ENCODE measurements at places on chromosomes 4 and X. TPM values are rescaled to one million over a fixed set of nuclear protein-coding genes. Genes with fewer than 3 reads are reported as not detected.
A peak's percentile ranks its signal among the peaks of the same experiment; 100 is the strongest.

GRCh38 chr4:7759635-7760034 lies 180.0 kb downstream of the AFAP1 start:
- DNase-seq: no peak
- H3K4me1 ChIP-seq: peaks cover 43% of the 10 kb centered on the region
- H3K36me3 ChIP-seq: peaks cover 5% of the 10 kb centered on the region
- H3K4me3 ChIP-seq: peak overlapping the region; percentile 75
- H3K27me3 ChIP-seq: no peaks in the 10 kb centered on the region

The CLTRN gene
- total RNA-seq: 0.17 TPM

DNA sequence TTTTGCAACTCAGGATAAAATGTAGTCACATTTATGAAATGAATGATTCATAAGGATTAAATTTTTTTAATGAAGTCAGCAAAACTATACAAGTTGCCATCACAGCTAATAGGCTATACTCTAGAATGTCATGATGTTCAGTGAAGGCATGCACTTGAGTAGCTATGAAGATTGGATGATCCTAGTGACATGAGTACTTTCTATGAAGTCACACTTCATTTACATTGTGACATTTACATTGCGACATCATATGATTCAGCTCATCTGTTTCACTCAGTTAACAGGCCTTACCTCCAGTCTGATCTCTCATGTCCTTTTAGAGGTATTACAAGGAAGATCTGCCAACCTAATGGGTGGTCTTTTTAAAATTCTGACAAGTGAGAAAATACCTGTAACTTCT lies 82.7 kb upstream of the FGF13 start:
- no peak for DNase-seq
- H3K27me3 ChIP-seq: no peaks in the 10 kb centered on the region
- no peak overlapping the region for H3K27ac ChIP-seq
- no peaks in the 10 kb centered on the region for H3K36me3 ChIP-seq

DNA sequence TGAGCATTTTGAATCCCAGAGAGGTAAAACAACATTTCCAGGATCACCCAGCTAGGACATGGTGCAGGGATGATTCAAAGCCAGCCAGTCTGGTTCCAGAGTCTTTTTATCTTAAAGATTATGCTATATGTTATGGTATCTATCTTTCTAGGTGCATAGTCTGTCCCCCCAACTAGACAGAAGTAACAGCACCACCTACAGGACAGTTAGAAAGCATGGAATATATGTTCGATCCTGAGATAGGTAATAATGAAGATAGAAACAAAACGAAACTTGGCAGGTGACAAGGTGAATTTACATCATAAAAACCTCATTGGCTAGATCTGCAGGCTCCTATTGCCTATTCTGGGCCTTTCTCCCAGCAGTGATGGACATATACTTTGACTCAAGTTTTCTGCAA lies 723.2 kb downstream of the SMARCA1 start:
- no peak for DNase-seq
- no peak overlapping the region for H3K27ac ChIP-seq
- H3K36me3 ChIP-seq: no peaks in the 10 kb centered on the region
- no peaks in the 10 kb centered on the region for H3K27me3 ChIP-seq

GRCh38 chrX:41472231-41472815 lies 25.2 kb downstream of the NYX start:
- H3K4me1 ChIP-seq: peaks cover 6% of the 10 kb centered on the region
- H3K27ac ChIP-seq: no peak overlapping the region
- H3K4me3 ChIP-seq: no peak overlapping the region
- no peaks in the 10 kb centered on the region for H3K36me3 ChIP-seq
- H3K27me3 ChIP-seq: no peaks in the 10 kb centered on the region

GRCh38 chrX:8548446-8548845 lies 83.8 kb downstream of the VCX3B start:
- no peak overlapping the region for H3K27ac ChIP-seq
- no peaks in the 10 kb centered on the region for H3K27me3 ChIP-seq
- no peak overlapping the region for H3K4me3 ChIP-seq

DNA sequence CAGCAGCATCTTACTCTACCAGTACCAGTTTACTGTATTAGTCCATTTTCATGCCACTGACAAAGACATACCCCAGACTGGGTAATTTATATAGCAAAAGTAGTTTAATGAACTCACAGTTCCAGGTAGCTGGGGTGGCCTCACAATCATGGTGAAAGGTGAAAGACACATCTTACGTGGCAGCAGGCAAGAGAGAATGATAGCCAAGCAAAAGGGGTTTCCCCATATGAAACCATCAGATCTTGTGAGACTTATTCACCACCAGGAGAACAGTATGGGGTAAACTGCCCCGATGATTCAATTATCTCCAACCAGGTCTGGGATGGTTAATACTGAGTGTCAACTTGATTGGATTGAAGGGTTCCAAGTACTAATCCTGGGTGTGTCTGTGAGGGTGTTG lies 69.3 kb downstream of the YIPF6 start:
- no peaks in the 10 kb centered on the region for H3K27me3 ChIP-seq
- H3K4me3 ChIP-seq: no peak overlapping the region
- DNase-seq: no peak
- peaks cover 9% of the 10 kb centered on the region for H3K4me1 ChIP-seq
- peaks cover 2% of the 10 kb centered on the region for H3K36me3 ChIP-seq
- H3K27ac ChIP-seq: no peak overlapping the region

GRCh38 chr4:53905941-53906377 lies 158.4 kb downstream of the CHIC2 start:
- peaks cover 17% of the 10 kb centered on the region for H3K4me1 ChIP-seq

- H3K27me3 ChIP-seq: peaks cover 2% of the 10 kb centered on the region
- H3K27ac ChIP-seq: no peak overlapping the region
- no peaks in the 10 kb centered on the region for H3K36me3 ChIP-seq
- no peaks in the 10 kb centered on the region for H3K4me1 ChIP-seq
These were observed 402.0 kb downstream of the HNRNPD start for GRCh38 chr4:81971637-81972381.

- no peaks in the 10 kb centered on the region for H3K36me3 ChIP-seq
- H3K27me3 ChIP-seq: no peaks in the 10 kb centered on the region
- DNase-seq: no peak
- no peaks in the 10 kb centered on the region for H3K4me1 ChIP-seq
These were observed 226.0 kb upstream of the MAB21L2 start for GRCh38 chr4:150355858-150356455.

The CLNK gene
- total RNA-seq: 0.57 TPM

The ZNF630 gene
- total RNA-seq: 0.24 TPM

GRCh38 chr4:111556141-111556781 lies 589.0 kb upstream of the FAM241A start:
- H3K4me3 ChIP-seq: no peak overlapping the region
- DNase-seq: no peak
- H3K4me1 ChIP-seq: no peaks in the 10 kb centered on the region
- no peak overlapping the region for H3K27ac ChIP-seq
- H3K36me3 ChIP-seq: no peaks in the 10 kb centered on the region
- no peaks in the 10 kb centered on the region for H3K27me3 ChIP-seq

DNA sequence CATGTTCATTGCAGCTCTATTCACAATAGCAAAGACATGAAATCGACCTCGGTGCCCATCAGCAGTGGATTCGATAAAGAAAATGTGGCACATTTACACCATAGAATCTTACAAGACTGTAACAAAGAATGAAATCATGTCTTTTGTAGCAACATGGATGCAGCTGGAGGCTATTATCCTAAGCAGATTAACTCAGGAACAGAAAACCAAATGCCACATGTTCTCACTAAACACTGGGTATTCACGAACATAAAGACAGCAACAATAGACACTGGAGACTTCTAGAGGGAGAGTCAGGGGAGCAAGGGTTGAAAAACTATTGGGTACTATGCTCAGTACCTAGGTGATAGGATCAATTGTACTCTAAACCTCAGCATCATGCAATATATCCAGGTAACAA lies 180.5 kb downstream of the PPP1R2C start:
- no peaks in the 10 kb centered on the region for H3K27me3 ChIP-seq
- no peak for DNase-seq
- H3K4me3 ChIP-seq: no peak overlapping the region

The H2BW2 gene
- not detected for total RNA-seq

DNA sequence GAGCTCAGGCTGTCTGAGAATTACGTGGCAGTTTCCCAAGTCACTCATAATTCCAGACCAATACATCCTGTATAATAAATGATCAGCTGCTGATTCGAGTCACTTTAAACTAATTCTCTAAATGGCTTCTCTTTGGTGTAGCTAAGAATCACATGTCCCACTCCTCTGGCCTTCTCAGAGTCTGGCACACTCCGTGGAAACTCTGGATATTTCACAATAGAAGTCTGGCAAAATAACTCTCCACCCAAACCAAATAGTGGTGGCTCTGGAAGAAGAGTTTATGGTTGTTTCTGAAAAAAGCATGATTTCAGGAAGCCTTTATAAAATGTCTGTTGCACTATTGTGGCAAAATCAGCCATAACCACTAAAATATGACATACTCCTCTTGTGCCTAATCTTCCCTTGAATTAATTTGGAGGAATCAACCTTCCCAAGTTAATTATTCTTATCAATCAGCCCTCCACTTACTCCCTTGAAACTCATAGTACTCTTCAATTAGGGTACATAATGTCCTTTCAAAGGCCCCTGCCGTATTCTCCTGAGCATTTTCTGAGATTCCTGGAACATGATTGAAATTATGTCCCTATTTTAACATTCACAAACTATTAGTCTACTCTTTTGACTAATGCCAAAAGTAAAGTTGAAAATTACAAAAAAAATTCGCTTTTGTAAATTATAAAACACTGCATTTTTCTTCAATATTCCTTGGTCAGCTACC lies 991.6 kb downstream of the FAT4 start:
- DNase-seq: no peak
- H3K27me3 ChIP-seq: no peaks in the 10 kb centered on the region
- H3K4me3 ChIP-seq: no peak overlapping the region
- no peaks in the 10 kb centered on the region for H3K36me3 ChIP-seq

The XIAP gene
- total RNA-seq: 39.1 TPM

DNA sequence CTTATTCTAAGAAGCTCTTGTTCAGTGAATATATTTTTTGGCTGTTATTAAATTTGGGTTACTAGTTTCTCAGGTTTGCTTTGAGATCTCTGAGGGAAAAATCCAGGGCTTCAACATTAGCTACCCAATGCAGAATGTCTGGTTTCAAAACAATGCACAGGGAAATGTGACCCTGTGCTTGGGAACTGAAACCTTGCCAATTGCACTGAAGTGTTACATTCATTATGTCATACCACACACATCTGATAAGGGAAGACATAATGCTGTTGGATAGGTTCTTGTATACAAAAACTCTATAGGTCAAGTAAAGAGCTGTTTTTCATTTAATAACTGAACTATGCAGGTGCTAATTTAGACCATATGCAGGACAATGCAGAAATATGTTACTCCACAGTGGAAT lies 345.3 kb upstream of the BMP3 start:
- no peaks in the 10 kb centered on the region for H3K4me1 ChIP-seq
- no peak for DNase-seq
- no peaks in the 10 kb centered on the region for H3K27me3 ChIP-seq
- H3K4me3 ChIP-seq: no peak overlapping the region

GRCh38 chr4:95158626-95159025 lies 390.1 kb downstream of the UNC5C start:
- H3K27me3 ChIP-seq: peaks cover 33% of the 10 kb centered on the region
- H3K4me3 ChIP-seq: no peak overlapping the region
- peaks cover 14% of the 10 kb centered on the region for H3K4me1 ChIP-seq
- no peak overlapping the region for H3K27ac ChIP-seq

DNA sequence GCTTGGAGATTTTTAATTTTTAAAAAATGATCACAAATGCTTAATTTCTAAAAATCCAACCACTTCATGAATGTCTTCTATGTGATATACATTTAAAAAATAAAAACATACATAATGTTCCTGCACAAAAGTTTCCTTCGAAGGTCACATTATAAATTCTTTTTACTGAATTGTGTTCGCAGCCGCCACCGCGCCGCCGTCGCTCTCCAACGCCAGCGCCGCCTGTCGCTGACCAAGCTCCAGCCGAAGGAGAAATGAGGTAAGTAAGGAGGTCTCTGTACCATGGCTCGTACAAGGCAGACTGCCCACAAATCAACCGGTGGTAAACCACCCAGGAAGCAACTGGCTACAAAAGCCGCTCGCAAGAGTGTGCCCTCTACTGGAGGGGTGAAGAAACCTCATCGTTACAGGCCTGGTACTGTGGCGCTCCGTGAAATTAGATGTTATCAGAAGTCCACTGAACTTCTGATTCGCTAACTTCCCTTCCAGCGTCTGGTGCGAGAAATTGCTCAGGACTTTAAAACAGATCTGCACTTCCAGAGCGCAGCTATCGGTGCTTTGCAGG lies 48.8 kb upstream of the NEUROG2 start:
- no peak overlapping the region for H3K27ac ChIP-seq
- DNase-seq: no peak
- H3K4me3 ChIP-seq: no peak overlapping the region
- H3K36me3 ChIP-seq: peaks cover 22% of the 10 kb centered on the region

The STOX2 gene
- not detected for total RNA-seq

DNA sequence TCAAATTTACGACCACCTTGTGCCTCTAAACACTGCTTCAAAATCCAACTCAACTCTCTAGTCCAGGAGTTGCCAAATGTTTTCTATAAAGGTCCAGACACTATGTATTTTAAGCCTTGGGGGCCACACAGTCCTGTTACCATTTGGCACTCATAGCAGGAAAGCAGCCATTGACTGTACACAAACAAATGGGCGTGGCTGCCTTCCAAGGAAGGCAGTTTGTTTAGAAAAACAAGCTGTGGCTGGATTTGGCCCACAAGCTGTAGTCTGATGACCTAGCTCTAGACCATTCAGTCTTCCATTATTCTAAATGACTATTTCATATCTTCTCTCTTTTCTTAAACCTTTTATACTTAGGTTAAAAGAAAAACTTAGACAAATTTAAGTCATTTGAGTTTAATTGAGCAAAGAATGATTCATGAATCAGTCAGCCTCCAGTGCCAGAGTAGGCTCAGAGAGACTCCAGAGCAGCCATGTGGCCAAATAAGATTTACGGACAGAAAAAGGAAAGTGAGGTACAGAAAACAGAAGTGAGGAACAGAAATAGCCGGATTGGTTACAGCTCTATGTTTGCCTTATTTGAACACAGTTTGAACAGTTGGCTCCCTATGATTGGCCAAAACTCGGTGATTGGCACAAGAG lies 825.8 kb upstream of the LCORL start:
- H3K27ac ChIP-seq: no peak overlapping the region
- no peak overlapping the region for H3K4me3 ChIP-seq
- no peaks in the 10 kb centered on the region for H3K36me3 ChIP-seq
- no peak for DNase-seq

The HSD17B11 gene
- 12.7 TPM for total RNA-seq

GRCh38 chr4:83855044-83855443 lies 319.1 kb downstream of the GPAT3 start:
- no peak overlapping the region for H3K27ac ChIP-seq
- peaks cover 3% of the 10 kb centered on the region for H3K27me3 ChIP-seq
- H3K4me3 ChIP-seq: no peak overlapping the region

The NLGN3 gene
- total RNA-seq: 1.1 TPM
